ENCODE measurements at places on chromosomes 5 and 9.

GRCh38 chr5:175464074-175464941, 14.1 kb upstream of the SFXN1 start:
- DNase-seq, result peak; percentile 9

DNA sequence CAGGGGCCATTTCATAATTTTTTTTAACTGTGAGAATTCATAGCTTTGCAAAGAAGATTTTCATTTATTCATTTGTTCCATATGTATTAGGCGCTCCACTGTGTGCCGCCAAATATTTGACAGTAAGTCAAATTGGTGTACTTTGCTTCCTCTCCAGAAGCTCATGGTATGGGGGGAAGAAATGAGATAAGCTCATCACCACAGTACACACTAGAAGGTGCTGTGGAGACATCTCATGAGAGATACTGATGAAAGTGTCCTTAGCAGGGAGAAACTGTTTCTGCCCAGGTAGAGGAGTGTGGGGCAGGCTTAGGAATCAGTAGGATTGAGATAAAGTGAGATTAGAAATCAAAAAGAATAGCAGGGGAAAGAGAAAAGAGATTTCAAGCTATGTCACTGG, 136.2 kb downstream of the CDH6 start:
- no peak for DNase-seq

- DNase-seq, result no peak
Measured at GRCh38 chr9:14383294-14383693, 69.4 kb upstream of the NFIB start.

GRCh38 chr5:135337064-135337463, 62.0 kb downstream of the MACROH2A1 start:
- DNase-seq, result no peak

GRCh38 chr9:78769690-78770089, 472.8 kb downstream of the PSAT1 start:
- no peak for DNase-seq

DNA sequence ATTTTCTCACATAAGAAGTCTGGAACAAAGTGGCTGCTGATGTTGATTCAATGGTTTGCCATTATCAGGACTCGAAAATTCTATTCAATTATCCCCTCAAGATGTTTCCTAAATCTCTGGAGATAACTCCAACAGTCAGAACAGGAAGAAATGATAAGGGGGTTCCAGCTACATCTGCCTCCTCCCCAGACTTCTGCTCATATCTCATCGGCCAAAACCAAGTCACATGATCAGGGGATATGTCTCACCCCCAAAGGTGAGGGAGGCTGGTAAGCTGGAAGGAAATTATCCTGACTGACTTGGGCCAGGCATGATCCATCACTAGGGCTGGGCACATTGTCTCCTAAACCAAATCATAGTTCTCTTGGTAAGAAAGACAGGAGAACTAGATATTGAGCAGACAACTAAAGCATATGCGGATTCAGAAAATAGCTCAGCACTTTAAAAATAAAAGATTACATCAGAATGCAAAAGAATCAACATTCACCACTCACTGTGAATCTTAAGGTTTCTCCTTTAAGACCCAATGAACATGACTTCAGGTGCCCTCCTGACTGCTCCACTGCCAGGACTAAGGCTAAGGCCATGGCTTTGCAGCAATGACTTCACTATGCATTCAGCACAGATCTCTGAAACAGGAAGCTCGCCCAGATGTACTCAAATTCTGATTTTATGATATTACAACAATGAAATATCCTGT, 306.3 kb downstream of the ENC1 start:
- DNase-seq, result no peak

DNA sequence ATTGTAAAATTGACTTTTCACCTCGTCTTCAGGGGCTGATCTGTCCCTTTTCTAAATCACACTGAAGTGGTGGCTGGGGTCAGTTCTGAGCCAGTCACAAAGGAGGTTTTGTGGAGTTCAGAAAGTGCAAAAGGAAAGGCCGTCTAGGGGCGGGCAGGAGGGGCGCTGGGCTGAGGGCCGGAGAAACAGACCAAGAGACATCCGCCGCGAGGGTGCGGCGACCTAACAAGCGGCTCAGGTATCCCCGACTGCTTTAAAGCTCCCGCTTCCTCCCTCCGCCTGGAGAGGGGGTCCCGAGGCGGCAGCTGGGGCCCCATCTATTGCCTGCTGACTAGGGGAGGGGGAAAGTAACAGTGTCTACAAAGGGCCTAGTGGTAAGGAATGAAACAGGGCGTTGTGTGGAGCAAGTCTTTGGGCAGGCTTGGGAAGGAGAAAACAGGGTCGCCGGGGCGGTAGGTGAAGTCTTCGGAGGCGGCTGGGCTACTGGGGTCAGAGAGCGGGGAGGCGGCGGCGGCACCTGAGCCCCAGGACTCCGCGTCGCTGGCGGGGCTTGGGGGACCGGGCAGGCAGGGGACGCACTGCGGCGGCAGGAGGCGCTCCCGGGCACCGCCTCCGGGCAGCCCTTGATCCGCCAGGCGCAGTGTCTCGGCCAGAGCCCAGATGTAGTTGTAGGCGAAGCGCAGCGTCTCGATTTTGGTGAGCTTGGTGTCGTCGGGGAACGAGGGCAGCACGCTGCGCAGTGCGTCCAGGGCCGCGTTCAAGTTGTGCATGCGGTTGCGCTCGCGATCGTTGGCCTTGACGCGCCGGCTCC, 950 bp downstream of the NEUROG1 start:
- no peak for DNase-seq

DNA sequence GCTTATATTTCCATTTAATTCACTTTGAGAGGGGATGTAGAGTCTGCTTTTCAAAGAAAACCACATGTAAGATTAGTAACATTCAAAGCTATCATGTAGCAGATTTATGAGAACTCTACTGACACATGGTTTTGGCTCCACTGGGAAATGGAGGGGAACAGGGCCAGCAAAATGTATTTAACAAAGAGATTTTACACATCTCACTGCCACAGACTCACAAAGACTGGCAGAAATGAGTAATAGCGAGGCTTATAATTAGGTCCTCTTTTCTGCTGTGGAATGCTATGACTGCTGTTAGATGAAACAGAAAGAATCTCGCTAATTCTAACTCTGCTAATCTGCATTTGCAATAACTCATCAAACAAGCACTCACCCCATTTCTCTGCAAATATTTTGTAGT, 4.5 kb downstream of the DAP start:
- DNase-seq, result no peak

DNA sequence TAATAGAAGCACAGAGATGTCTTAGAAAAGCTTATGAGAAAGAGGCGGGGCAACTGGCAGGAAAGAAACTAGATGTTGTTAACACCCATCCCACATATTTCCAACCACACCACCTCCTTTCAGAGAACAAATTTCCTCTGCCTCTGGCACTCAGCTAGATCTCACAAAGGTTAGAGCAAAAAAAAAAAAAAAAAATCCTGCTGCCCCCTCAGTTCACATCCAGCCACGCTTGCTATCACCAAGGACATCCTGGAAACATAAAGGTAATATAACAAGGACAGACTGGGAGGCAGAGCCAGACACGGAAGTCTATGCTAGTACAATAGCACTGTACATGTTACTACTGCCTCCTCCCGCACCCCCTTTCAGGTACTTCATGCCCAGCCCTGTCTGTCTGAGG, 238.0 kb upstream of the PTGER4 start:
- DNase-seq, result no peak

GRCh38 chr5:111069839-111070238, 1.7 kb upstream of the TSLP start:
- DNase-seq, result no peak

GRCh38 chr9:33117306-33117705, 40.8 kb upstream of the SMU1 start:
- no peak for DNase-seq

DNA sequence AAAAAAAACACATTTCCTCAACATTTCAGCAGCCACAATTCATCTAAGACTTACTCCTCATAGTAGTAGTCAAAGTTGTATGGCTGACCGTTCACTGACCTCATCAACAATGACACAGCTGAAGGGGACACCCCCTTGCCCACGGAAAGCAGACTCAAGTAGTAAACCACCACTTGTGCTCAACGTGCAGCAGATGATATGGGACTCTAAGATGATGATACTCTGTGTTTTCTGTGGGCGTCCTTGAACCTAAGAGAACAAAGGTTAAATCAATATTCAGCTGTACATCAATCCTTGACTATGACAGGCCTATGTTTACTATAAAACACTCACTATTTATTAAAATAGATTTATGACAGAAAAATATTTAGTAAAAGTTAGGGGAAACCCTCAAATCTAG, 71.6 kb downstream of the SETX start:
- DNase-seq, result no peak

- peak; percentile 92 for DNase-seq
Measured at GRCh38 chr9:73871636-73872035, 625.5 kb upstream of the RORB start.

DNA sequence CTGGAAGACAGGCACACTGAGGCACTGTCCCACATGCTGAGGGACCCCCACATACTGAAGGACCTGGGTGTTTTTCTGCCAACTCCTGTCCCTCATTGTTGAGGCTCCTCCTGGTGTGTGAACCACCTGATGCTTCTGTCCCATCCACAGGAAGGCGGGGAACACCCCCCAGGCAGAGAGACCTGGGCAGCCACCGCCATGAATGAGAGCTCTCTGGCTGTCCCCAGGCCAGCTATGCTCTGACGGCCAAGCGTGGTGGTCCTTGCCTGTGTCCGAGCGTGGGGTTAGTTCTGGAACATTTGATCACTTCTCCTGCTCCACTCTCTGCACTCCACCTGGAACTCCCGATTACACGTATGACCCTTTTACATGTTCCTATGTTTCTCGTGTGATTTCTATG, 11.9 kb upstream of the LRRC14B start:
- no peak for DNase-seq

- DNase-seq, result peak; percentile 35
Measured at GRCh38 chr5:66197764-66198405, 53.8 kb downstream of the SREK1 start.

- no peak for DNase-seq
Measured at GRCh38 chr9:117354244-117354847, 60.5 kb downstream of the ASTN2 start.

DNA sequence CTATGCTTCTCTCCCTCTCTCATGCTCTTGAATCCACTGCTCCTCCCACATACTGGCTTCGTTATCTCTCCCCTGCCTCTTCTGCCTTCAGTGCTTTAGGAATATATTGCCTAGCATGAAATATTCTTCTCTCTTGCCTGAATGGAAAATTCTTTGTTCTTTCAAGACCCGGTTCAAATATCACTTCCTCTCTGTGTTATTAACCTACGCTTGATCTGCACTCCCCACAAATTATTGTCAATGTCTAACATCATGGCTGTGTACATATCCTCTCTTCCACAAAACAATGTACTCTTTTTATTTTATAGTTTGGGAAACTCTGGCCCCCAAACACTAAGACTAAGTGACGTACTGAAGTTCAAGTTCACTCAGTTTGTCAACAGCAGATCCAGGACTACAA, 211.0 kb downstream of the SEC61B start:
- DNase-seq, result no peak
